ENCODE measurements at places on chromosomes 5 and 9.

DNA sequence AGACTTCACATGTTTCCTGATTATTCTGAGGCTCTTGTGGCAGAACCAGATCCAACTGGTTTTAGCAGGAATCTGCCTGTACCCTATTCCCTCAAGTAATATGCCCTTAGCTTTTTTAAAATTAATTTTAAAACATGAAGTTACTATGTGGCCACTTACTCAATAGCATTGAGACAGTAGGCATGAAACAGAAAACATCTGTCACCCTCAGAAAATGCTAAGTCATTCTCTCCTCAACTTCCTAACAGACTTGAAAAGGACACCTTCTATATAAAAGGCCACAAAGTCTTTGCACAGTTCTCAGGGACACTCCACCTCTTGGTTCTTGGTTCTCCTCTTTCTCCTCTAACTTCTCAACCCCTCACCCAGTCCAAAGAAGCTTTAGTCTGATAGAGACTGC lies 277.8 kb downstream of the RAB3C start:
- no peak for DNase-seq

DNA sequence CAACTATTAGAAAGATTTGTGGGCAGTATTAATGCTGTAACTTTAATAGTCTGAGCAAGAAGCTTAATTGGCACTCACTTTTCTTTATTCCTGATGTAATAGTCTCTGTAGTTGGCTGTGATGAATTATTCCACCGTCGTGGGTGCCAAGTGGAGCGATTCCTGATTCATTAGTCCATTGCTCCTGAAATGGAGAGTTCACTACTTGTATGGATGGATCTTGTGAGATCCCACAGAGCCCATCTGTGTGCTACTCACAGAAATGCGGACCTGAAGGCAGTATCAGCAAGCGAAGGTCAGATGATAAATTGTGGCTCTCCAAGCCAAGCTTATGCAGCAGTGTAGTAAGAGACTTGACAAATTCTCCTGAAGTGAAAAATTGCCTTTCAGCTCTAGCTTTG lies 212.2 kb downstream of the CHSY3 start:
- no peak for DNase-seq

DNA sequence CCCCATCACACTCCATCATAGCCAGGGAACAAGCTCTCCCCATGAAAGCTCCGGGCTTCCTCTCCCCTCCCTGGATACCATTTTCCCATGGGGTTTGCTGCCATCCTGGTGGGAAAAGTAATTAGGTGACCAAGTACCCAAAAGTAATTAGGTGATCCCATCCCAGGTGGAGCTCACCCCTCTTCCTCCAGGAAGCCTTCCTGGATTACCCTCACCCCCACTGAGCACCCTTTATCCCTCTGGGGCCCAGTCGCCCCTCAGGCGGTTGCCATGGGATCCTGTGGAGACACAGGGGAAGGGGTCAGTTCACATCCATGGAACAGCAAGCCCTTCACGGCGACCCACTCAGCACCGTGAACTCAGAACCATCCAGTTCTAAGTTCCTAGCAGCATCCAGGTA lies 74.8 kb upstream of the RAPGEF1 start:
- DNase-seq: no peak

DNA sequence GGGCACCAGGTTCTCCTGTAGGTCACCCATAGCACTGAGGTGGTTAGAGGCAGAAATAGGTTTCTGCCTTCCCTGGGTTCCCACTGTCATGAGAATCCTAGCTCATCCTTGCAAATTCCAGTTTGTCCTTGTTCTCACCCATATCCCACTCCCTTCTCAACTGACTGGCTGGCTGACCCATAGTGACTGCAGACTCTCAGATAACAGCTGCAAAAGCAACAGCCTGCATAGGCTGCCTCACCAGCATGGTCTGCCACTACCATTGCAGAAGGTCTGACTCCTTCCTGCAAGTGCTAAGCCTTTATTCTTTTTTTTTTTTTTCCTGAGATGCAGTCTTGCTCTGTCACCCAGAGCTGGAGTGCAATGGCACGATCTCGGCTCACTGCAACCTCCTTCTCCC lies 194.0 kb downstream of the SEMA6A start:
- DNase-seq: no peak

- DNase-seq: no peak
Observed at GRCh38 chr5:67963789-67964519, 251.6 kb upstream of the PIK3R1 start.

DNA sequence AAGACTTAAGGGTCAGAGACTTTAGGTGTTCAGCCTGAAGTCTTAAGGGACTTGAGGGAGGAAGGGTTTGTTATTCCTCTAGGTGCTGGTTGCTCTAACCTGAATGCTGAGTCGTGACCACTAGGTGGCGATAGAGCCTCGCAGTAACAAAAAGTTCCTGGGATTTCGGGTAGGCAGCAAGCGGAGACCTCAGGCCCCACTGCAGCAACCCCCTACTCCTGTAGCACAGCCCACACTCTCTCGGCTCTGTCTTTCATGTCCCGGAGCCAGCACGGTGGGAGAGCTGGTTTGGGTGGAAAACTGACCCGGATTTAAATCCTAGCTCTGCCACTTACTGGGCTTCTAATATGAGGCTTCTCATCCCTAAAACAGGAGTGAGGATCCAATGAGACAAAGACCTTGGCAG lies 100.3 kb upstream of the PANK3 start:
- peak; percentile 33 for DNase-seq

DNA sequence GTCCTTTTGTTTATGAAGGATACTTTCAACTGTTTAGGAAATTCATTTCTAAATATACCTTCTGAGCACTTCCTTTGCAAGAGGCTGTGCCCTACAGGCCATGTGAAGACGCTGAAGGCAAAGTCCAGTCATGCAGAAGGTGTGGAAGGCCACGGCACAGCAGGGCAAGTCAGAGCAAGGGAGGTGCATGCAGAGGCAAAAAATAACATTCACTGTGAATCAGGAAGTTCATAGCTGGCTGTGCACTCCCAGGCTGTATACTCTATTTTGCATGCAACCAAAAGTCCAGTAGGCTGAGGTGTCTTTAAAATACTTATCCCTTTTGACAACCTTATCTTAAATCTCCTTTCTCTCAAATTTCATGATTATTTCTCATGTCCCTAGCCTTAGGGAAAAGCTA lies 50.3 kb downstream of the GNAQ start:
- no peak for DNase-seq

- DNase-seq: no peak
Observed at GRCh38 chr5:4855880-4856279, 284.2 kb upstream of the ADAMTS16 start.

DNA sequence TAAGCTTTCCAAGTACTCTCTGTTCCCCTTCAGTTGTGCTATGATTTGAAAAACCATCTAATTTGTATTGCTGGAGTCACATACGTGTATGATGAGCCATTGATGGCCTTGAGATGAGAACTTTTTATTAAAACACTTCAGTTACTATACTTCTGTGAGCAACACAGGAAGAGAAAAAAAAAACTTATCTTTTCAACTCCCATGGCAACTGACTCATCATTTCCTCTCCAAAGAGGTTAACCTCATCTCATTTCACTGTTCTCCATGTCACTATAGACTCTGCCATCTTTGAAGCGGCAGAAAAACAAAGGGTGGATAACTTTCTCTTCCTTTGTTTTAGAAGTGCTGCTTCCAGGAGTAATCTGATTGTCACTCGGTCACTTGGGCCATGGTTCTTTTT lies 104.3 kb upstream of the PCSK1 start:
- no peak for DNase-seq

DNA sequence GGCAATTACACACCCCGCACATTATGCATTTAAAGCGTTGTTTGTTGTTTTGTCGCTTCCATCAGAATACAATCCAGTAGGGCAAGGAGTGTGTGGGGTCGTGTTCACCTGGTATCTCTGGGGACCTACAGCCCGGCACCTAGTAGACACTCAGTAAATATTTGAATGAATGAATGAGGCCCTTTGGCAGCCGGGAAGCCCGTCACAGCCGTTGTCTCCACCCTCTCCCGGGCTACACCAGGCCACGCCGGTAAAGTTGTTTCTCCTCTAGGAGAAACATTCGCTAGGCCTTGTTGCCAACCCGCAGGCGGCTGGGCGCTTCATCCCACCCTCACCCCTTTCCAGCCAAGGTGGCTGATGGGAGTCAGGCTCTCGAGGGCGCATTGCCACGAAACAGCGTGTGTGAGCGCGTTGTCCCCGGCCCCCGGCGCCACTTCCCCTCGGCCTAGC lies 876 bp upstream of the JAK2 start:
- no peak for DNase-seq

DNA sequence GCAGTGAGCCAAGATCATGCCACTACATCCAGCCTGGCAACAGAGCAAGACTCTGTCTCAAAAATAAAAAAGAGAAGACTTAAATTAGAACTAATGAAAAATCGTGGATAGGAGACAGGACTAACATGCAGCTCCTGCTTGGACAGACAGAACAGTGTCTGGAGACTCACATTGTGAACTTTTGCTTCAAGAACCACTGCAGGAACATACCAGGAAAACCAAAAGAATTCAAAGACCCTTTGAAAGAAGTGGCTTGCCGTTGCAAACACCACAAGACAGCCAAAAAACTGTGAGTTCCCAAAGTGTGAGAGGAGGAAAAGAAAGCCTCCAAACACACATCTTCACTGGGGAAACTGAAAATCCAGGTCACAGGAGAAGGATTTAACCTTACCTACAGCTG lies 48.8 kb upstream of the SNAPC3 start:
- DNase-seq: no peak

DNA sequence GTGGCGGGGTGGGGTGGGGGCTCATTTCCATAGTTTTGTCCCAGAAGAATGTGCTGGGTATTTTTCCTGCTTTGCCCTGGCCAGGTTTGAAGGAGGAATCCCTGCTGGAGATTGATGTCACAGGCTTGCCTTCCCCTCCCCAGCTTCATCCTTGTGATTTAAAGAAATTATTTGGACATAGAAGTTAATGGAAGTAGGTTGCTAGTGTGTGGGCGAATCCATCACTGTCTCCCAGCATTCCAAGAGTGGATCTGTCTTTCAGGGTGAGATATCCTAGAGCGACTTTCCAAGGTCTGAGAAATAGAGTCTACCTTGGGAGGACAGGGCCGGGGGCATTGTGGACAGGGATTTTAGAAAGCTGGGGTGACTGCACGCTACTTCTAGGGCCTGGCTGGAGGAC lies 64.9 kb upstream of the HSPA9 start:
- DNase-seq: no peak

DNA sequence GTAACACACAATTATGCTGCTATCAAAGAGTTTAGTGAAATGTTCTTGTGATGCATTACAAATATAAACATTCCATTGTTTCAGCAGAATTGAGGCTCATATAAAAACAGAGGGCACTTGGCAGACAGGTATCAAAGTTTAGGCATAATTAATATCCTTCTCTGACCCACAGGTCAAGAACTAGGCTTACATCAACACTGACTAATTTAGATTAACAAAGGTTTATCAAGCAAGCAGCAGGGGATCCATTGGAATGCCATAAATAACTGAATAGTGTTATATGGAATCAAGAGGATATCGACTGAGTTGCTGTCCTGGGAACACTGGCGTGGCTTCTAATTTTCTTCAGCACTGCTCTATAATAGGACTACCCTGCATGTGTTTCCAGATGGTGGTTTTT lies 414.5 kb upstream of the ARRDC3 start:
- no peak for DNase-seq

- DNase-seq: no peak
Observed at GRCh38 chr9:121156263-121156731, 45.4 kb downstream of the RAB14 start.

DNA sequence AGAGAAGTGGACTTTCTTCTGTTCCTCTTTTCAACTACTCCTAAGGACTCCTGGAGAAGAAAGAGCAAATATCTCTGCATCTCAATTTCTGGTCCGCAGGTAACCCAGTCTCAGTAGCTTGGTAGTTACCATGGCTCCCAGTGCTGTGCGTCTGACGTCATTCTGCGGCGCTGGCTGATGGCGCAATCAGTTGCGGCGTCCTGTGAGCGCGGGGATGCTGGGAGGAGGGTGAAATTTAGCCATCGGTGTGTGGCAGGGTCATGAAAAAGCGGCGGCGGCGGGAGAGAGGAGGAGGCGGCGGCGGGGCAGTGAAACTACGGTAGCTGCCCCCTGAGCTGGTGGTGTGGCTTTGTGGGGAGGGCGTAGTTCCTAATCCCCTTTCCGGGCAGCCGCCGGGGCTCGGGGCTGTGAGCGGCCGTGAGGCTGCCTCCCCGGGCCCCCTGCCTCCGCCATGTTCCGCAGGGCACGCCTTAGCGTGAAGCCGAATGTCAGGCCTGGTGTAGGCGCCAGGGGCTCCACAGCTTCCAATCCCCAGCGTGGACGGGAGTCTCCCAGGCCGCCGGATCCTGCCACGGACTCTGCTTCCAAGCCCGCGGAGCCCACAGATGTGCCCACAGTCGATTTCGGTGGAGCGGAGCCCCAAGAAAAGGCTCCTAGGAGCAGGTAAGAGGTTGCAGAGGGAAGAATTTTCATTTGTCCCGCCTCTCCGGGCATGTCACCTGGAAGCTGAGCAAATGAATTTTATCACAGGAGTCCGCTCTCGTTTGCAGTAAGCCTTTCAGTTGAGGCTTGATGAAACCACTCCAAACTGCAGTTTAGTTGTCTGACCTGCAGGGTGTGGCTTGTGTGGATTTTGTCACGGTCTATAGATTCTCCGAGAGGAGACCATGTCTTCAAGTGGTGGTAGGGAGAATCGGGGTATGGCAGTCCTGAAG lies at the start of gene BDP1:
Gene BDP1 (plus strand): TSS at position 225 of the 935 bp plus-strand sequence. CDS start 227 bp downstream, at position 452.
- peak; percentile 97 for DNase-seq

- no peak for DNase-seq
Observed at GRCh38 chr5:177498013-177498787, 796 bp upstream of the PDLIM7 start.

- no peak for DNase-seq
Observed at GRCh38 chr5:60687927-60688720, 11.8 kb downstream of the DEPDC1B start.

GRCh38 chr9:70411930-70412831 lies 2.3 kb downstream of the KLF9 start:
- no peak for DNase-seq

DNA sequence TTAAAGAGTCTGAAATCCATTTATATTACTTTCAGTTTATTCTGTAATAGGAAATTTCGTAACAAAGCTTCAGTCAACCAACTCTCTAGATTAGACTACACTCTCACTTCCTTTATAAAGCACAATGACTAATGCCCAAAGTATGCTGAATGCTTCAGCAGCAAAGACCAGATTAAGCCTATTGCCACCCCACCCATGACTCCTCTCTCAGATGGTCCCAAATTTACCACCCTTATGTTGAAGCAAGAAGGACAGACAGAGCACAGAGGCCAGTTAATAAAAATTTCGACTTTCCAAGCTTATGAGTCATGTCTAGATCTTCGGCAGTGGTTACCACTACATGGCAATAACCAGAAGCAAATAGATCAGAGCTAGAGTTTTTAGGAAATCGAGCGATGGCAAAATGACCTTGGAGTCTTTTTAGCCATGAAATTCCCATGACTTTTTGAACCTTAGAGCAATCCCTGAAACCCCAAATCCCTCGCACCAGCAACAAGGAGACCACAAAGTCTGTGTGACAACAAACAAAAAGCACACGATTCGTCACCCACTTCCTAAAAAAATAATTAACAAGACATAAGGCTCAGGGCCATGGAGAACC lies 287.8 kb upstream of the RASA1 start:
- DNase-seq: no peak

- DNase-seq: no peak
Observed at GRCh38 chr5:172303572-172304335, 20.2 kb upstream of the UBTD2 start.
